ENCODE measurements at places on chromosomes 7 and 10. TPM values are rescaled to one million over a fixed set of nuclear protein-coding genes. Genes with fewer than 3 reads are reported as not detected.

- H3K4me1 ChIP-seq = no peaks in the 10 kb centered on the region
- no peak overlapping the region for H3K27ac ChIP-seq
- no peaks in the 10 kb centered on the region for H3K27me3 ChIP-seq
These were observed 226.9 kb upstream of the SEMA3D start for GRCh38 chr7:85413718-85414117.

- H3K36me3 ChIP-seq = no peaks in the 10 kb centered on the region
- no peak for DNase-seq
- H3K27ac ChIP-seq = no peak overlapping the region
- H3K4me3 ChIP-seq = no peak overlapping the region
- no peaks in the 10 kb centered on the region for H3K4me1 ChIP-seq
These were observed 428.2 kb downstream of the THSD7A start for GRCh38 chr7:11403781-11404180.

Gene DDX21
- 156 TPM for total RNA-seq

GRCh38 chr7:71712653-71713180, 580.8 kb downstream of the GALNT17 start:
- no peaks in the 10 kb centered on the region for H3K36me3 ChIP-seq
- H3K4me3 ChIP-seq = no peak overlapping the region
- no peak overlapping the region for H3K27ac ChIP-seq

- H3K27me3 ChIP-seq = peaks cover 14% of the 10 kb centered on the region
- no peak overlapping the region for H3K4me3 ChIP-seq
- no peaks in the 10 kb centered on the region for H3K36me3 ChIP-seq
- H3K27ac ChIP-seq = no peak overlapping the region
- DNase-seq = no peak
- peaks cover 6% of the 10 kb centered on the region for H3K4me1 ChIP-seq
These were observed 38.4 kb upstream of the PLXNA4 start for GRCh38 chr7:132614428-132615318.

- H3K4me1 ChIP-seq = peaks cover 10% of the 10 kb centered on the region
- peaks cover 14% of the 10 kb centered on the region for H3K36me3 ChIP-seq
- H3K27me3 ChIP-seq = no peaks in the 10 kb centered on the region
- no peak overlapping the region for H3K4me3 ChIP-seq
These were observed 32.1 kb downstream of the NRBF2 start for GRCh38 chr10:63165249-63165648.

Measured in activated CD4-positive, alpha-beta memory T cell treated with anti-CD3 and anti-CD28 coated beads for 36 hours (primary cell).